ENCODE measurements at places on chromosomes 13 and 19. TPM values are rescaled to one million over a fixed set of nuclear protein-coding genes. Genes with fewer than 3 reads are reported as not detected.

The HCN2 gene
- total RNA-seq = not detected

The ZNF682 gene
- total RNA-seq = 1.5 TPM

The CRB3 gene
- 1.1 TPM for total RNA-seq

The ZNF490 gene
- total RNA-seq = 6.3 TPM

The WTIP gene
- total RNA-seq = 12.3 TPM

The PRR36 gene
- total RNA-seq = not detected

The CYP4F11 gene
- total RNA-seq = 1.4 TPM

The SIGLEC8 gene
- not detected for total RNA-seq

The ATP4A gene
- total RNA-seq = not detected

The ZNF486 gene
- total RNA-seq = 4.1 TPM

The SDHAF1 gene
- total RNA-seq = 34.1 TPM

DNA sequence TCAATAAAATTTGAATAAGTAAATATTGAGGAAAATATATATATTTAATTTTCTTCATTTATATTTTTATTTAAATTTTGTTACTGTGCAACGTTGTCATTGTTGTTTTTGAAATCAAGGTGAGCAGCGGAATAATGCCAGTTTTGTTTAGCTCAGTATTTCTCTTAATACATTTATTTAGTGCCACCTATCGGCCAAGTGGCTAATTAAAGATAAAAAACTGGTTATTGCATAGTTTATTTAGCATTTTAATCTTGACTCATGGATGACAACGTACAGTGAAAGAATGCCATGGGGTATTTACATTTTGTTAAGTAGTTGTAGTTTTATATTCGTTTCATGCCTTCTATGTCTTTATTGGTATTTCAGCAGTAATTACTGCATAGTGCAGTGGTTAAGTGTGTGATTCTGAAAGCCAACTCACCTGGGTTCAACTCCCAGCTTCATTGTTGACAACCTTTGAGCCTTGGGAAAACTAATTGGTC lies 265.9 kb downstream of the MYO16 start:
- DNase-seq = no peak

- no peak for DNase-seq
Measured at GRCh38 chr13:29543230-29544215, 52.0 kb downstream of the SLC7A1 start.

DNA sequence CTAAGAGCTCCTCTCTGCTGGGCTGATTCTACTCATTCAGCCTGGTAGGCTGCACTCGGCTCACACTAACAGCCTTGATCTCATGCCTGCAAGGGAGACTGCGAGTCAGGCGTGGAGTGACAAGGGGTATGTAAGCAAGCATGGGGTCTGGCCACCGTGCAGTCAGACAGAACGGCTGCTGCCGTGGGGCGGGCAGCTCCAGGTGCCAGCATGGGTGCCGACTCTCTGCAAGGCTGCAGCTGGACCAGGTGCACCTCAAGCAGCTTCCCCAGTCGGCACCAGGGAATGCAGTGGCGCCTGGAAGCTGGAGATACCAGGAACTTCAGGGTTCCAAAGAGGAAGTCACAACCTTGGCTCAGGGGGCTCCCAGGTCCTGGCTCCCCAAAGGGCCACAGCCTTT lies 892.3 kb downstream of the OLFM4 start:
- DNase-seq = no peak

DNA sequence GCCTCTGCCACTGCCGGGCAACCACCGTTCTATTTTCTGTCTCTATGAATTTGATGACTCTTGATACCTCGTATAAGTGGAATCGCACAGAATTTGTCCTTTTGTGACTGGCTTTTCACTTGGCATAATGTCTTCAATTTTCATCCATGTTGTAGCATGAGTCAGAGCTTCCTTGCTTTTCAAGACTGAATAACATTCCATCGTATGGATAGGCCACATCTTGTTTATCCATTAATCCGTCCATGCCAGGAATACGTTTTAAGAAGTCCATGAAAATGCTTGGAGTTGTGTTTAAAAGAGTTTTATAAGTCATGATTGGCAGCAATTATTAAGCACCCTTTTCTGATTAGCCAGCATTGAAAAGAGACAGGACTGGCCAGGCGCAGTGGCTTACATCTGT lies 53.6 kb upstream of the CLDN10 start:
- DNase-seq = no peak

DNA sequence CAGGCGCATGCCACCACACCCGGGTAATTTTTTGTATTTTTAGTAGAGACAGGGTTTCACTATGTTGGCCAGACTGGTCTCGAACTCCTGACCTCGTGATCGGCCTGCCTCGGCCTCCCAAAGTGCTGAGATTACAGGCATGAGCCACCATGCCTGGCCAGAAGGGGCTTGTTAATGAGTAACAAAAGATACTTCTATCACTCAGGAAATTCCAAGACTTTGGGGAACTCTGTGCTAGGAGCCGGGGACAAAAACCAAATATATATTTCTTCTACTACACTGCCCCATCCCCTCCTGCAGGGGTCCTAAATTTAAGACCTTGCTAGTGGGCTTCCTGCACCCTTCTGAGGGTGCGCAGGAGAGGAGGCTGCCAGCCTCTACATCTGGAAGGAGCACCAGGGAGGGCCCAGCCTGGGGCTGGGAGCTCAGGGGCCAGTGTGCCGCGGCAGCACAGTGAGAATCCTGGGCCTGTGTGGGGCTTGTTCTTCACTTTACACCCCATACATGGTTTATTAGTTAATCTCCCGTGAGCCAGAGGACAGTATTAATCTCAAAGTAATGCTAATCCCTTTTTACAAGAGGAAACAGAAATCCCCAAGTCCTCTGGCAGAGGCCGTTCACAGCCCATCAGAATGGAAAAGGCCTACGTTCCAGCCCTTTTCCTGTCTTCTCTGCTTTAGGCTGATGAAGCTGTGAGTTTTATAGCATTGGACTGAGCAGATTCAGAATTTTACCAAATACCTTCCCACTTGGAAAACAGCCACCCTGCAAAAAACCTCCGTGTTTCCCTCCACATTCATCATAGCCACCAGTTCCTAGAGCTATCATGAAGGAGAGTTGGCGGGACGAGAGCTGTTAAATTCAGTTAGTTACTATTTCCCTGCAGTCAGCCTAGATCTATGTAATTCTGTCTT lies 44.4 kb upstream of the NPAS1 start:
- DNase-seq = no peak

DNA sequence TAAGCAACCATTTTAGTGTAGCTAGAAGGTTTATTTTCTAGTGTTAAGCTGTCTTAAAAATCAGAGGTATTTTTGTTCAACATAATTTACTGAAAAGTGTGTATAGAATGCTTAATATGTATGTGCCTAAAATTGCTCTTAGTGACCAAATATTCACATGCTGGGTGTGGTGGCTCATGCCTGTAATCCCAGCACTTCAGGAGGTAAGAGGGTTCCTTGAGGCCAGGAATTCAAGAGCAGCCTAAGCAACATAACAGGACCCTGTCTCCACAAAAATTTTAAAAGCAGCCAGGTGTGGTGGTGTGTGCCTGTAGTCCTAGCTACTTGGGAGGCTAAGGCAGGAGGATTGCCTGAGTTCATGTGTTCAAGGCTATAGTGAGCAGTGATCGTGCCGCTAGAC lies 120.9 kb upstream of the FRY start:
- DNase-seq = no peak

- no peak for DNase-seq
Measured at GRCh38 chr19:54902061-54902460, 3.9 kb upstream of the NCR1 start.

GRCh38 chr13:93201992-93202558 lies 24.5 kb upstream of the GPC6 start:
- DNase-seq = no peak

DNA sequence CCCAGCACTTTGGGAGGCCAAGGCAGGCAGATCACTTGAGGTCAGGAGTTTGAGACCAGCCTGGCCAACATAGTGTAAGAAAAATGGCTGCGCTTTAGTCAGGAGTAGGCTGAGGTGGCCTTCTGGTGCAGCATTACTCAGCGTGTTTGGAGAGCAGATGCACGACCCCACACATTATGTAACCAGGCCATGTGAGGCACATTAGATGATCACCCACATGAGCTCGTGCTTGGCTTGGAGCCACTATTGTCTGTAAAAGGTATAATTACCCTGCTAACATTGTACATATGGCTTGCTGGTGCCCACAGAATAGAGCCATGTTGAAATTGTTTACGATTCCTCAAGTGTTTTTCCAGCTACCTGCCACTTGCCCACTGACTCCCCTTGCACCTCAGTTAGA lies 24.0 kb upstream of the SCEL start:
- no peak for DNase-seq

- DNase-seq = no peak
Measured at GRCh38 chr13:75986818-75987217, 350.7 kb downstream of the LMO7 start.

DNA sequence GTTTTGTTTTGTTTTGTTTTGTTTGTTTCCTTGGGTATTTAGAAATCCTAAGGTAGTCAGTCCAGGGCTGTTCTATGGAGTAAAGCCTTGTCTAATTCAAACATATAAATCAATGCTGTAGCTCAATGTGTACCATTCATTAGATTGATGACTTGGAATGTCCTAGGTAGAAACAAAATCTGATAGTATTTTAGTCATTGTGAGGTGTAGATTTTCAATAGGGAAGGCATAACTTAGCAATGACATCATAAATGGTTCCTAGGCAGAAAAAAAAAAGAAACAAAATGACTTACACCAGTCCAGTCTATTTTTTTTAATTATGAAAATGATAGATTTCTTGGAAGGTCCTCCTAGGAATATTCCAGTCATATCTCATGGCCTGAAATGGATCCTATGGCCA lies 189.9 kb downstream of the SPRY2 start:
- no peak for DNase-seq

DNA sequence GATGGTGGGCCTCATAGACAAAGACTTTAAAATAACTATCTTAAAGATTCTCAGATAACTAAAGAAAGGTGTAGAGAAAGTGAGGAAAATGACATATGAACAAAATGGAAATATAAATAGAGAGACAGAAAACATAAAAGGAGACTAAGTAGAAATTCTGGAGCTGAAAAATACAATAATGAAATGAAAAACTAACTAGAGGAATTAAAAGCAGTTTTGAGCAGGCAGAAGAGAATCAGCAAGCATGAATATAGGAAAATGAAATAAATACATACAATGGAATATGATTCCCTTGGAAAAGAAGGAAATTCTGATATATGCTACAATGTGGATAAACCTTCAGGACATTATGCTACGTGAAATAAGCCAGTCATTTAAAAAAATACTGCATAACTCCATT lies 3.9 kb downstream of the EEF1AKMT1 start:
- no peak for DNase-seq

GRCh38 chr19:46016426-46017094 lies 6.3 kb downstream of the PGLYRP1 start:
- peak; percentile 36 for DNase-seq

- no peak for DNase-seq
Measured at GRCh38 chr19:10642473-10643171, 11.5 kb upstream of the ILF3 start.

GRCh38 chr19:42122691-42123607 lies 9.3 kb downstream of the POU2F2 start:
- DNase-seq = no peak

- DNase-seq = no peak
Measured at GRCh38 chr13:31998131-31998530, 33.4 kb upstream of the FRY start.

GRCh38 chr19:18379803-18380747 lies 5.9 kb upstream of the GDF15 start:
- DNase-seq = peak; percentile 58

DNA sequence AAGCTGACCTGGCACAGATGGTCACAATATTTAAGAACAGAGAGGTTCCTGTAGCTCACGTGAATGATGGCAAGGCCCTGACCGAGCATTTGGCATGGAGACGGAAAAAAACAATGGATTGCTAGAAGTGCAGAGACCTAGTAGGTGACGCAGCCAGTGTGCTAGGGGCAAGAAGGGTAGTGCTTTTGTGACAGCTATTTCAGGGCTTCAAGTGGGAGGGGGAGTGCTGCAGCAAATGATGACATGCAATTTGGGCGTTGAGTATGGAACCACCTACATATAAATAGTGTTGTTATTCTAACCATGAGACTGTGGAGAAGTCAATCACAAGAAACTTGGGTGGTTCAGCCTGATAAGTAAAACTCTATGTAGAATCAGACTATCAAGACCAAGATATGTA lies 65.7 kb upstream of the IL17D start:
- no peak for DNase-seq

DNA sequence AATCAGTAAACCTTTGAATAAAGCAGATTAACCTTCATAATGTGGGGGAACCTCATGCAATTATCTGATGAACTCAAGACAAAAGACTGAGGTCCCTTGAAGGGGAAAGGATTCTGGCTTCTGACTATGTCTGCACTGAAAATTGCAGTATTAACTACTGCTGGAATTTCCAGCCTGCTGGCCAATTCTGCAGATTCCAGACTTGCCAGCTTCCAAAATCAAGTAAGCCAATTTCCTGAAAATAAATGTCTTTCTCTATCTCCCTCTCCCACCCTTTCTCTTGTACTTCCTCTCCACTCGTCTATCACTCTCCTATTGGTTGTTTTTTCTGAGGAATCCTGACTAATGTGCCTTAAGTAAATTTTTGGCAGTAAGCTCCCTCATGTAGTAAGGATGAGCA lies 1479.9 kb upstream of the PRR20A start:
- no peak for DNase-seq

GRCh38 chr13:100721885-100722512 lies 47.4 kb upstream of the TMTC4 start:
- peak; percentile 46 for DNase-seq

DNA sequence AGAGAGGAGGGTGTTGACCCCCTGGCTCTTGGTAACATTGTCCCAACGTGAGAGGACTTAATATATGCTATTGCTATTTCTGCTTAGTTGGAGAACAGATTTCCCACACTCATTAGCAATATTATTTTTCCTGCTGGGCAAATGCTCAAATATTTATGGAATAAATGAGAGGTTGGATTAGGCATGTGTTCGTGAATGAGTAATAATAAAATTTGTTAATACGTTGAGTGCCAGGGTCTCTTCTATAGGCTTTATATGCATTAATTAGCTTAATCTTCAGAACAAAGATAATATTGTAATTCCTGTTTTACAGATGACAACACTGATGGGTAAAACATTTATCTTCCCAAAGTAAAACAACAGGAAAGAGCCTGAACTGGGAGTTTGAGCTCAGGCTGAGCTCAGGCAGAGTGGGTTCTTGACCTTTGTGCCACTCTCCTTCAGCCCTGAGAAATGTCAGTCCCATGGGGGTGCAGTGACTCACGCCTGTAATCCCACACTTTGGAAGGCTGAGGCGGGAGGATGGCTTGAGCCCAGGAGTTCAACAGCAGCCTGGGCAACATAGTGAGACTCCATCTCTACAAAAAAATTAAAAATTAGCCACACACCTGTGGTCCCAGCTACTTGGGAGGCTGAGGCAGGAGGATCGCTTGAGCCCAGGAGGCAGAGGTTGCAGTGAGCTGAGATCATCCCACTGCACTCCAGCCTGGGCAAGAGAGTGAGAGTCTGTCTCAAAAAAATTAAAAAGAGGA lies 1.2 kb downstream of the ZNF233 start:
- DNase-seq = no peak

GRCh38 chr19:10407096-10407495 lies 3.8 kb upstream of the CDC37 start:
- no peak for DNase-seq

DNA sequence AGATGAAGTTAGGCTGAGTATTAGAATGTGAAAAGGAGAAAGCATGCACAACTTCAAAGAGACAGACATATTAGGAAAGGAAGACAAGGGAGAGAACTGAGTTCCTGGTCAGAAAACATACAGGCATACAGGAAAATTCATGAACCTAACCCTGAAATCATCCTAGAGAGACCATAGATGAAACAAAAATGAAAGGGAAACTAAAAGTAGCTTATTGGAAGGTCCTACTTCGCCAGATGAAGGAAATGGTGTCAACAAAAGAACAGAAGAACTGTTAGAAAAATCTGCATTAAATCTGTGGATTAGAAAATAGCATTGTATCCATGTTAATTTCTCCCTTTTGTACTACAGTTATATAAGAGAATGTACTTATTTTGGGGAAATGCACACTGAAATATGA lies 169.0 kb upstream of the UFM1 start:
- no peak for DNase-seq

Data from omental fat pad (tissue), 4 donors.